ENCODE measurements at places on chromosomes 7 and 10.

- no peak for DNase-seq
These were observed 34.5 kb downstream of the EBF3 start for GRCh38 chr10:129929343-129930292.

DNA sequence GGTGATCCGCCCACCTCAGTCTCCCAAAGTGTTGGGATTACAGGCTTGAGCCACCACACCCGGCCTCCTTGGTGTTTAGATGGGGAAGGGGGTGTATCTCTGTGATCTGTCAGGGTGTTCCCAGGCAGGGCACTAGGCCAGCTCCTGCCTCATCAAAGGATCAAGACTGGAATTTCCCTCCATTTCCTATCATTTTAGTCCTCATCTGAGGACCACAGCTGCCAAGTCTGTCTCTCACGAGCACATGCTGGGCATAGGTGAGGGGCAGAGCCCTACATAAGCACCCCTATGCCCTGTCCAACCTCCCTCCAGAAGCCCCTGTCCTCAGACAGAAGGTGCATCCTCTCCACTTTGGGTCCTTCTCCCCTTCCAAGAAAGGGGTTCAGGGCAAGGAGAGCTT lies 19.5 kb downstream of the TRIM56 start:
- no peak for DNase-seq

- DNase-seq, result no peak
These were observed 450.7 kb downstream of the PARD3 start for GRCh38 chr10:34364253-34365037.

- no peak for DNase-seq
These were observed 58.9 kb upstream of the C10orf90 start for GRCh38 chr10:126729314-126729870.

- no peak for DNase-seq
These were observed 226.0 kb downstream of the SFMBT2 start for GRCh38 chr10:7184660-7185366.

- DNase-seq, result no peak
These were observed 260.3 kb downstream of the SORCS1 start for GRCh38 chr10:106904209-106904608.

DNA sequence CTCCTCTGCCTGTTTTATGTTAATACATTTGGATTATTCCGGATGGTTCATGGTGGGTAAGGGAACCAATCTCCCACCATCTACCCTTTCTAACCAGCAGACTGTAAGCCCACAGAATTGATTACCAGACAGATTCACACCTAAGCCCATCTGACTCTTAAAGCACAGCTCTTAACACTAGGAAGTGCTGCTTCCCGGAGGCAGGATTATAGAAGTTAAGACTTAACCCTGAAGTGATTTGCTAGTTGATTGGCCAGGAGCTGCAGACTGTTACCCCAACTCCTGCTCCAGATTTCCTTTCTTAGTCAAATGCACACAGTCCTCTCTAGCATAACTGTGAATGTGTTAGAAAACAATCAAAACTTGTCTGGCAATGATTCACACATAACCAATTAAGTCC lies 221.7 kb downstream of the CDK14 start:
- no peak for DNase-seq

GRCh38 chr10:15045380-15045779 lies 1.6 kb downstream of the OLAH start:
- no peak for DNase-seq

- DNase-seq, result no peak
These were observed 15.9 kb downstream of the NOS3 start for GRCh38 chr7:151006590-151007300.

DNA sequence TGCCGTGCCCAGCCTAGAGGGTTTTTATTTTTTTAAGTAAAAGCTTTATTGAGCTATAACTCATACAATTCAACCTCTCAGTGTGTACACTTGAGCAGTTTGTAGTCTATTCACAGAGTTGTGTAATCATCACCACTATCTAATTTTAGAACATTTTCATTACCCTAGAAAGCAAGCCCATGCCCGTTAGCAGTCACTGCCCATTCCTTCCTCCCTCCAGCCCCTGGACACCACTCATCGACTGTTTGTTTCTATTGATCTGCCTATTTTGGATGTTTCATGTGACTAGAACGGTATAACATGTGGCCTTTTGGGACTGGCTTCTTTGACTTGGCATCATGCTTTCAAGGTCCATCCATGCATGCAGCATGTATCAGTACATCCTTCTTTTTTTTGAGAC lies 25.7 kb upstream of the SEC61A2 start:
- DNase-seq, result no peak

DNA sequence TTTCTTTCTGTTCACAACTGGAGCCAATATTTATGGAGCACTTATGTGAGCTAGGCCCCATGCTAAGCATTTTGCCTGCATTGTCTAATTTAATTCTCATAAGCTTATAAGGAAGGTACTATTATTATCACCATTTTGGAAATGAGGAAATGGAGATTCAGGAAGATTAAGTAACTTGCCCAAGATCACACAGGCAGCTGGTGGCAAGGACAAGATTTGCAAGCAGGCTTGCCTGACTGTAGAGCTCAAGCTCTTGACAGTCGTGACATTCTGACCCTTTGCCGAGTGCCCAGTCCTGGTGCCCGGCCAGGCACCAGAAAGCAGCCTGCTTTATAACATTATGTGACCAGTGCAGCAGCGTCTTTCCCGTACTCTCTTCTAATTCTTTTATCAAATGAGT lies 38.2 kb downstream of the WNT2 start:
- no peak for DNase-seq

- no peak for DNase-seq
These were observed 51.9 kb downstream of the PLPP4 start for GRCh38 chr10:120508966-120509365.

DNA sequence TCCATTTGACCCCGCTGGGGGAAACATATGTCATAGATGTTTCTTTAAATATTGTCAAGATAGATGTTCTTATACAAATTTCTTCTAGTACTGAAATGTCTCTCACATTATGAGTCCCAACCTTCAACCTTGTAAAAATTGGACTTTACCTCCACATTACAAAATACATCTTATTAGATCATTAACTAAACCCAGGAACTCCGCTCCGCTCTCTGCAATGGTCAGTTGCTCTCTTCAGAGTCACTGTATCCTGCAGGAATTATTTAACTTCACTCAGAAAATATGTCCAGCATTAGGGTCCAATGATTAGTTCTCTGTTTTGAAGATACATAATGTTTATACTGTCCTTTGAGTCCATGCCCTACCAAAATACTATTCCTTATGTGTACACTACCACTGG lies 8.5 kb upstream of the AKR1D1 start:
- DNase-seq, result no peak

DNA sequence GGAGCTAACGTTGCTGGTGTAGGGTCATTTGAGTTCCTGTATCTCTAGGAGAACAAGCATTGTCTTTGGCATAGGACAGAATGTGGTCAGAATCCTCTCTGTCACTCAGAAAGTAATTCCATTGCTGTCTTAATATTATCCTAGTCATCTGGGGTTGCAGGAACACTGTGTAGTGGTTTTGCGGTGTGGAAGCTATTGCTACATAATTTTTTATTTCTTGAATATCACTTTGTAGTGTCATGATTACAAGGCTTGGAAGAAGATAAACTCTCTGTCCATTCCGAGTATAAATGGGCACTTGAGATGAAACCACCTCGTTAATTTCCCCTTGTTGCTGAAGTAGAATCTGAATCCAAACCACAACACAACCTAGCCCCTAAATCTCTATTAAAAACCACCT lies 919.2 kb downstream of the LRMDA start:
- DNase-seq, result no peak

- no peak for DNase-seq
These were observed 550.0 kb downstream of the REEP3 start for GRCh38 chr10:64071218-64071617.

DNA sequence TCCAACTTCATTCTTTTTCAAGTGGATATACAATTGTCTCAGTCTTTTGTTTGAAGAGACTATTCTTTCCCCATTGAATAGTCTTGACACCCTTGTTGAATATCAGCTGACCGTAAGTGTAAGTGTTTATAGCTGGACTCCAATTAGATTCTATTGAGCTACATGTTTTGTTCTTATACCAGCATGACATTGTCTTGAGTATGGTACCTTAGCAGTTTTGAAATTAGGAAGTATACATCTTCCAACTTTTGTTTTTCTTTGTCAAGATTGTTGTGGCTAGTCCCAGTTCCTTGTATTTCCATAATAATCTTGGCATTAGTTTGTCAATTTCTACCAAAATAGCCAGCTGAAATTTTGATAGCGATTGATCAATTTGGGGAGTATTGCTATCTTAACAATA lies 56.9 kb downstream of the MYL10 start:
- no peak for DNase-seq

DNA sequence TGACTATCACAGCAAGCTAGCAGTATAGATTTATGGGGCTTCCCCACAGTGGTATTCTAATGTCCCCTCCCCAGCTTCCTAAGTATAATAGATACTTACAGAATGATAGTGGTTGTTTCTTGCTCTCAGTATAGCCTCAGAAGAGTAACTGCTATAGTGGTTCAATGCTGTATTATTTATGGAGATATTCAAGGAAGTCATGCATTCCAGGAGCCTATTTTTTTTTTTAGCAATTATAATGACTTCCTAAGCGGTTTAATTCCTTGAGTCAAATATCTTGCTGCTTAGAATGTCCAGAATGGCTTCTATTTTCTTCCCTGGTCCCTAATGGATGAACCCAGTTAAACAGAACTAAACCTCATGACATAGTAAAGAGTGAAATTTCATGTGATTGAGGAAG lies 451.5 kb upstream of the SEMA3D start:
- no peak for DNase-seq

DNA sequence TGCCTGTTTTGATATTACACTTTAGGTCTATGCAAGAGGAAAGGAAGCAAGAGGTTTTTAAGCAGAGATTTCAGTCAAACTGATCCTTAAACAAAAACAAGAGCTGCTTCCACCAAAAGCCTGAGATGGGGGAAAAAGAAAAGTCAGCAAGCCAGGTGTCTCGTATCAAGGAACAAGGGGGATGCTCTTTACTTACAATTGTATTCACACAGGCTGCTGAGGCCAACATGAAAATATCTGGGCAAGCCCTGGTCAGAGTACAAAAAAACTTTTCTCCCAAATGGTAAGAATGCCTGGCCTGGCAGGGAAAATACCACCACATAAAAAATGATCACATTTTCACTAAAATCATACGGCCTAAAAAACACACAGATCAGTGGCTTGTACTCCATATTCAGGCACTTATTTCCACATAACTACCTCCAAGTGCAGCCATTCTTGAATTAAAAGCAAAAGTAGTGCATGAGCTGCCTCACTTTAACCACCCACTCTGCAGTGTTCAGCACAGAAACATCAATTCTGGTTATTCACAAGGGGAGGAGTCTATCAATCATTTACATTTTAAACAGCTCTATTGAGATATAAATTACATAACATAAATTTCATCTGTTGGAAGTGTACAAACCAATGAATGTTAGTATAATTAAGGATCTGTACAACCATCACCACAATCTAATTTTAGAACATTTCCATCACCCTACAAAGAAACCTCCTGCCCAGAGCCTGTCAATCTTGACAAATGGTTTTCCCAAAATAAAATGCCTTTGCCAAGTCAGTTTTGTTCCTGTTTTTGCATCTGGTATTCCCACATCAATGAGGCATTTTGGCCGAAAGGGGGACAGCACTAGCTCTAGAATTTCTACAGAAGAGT lies 70.2 kb downstream of the GRB10 start:
- no peak for DNase-seq

DNA sequence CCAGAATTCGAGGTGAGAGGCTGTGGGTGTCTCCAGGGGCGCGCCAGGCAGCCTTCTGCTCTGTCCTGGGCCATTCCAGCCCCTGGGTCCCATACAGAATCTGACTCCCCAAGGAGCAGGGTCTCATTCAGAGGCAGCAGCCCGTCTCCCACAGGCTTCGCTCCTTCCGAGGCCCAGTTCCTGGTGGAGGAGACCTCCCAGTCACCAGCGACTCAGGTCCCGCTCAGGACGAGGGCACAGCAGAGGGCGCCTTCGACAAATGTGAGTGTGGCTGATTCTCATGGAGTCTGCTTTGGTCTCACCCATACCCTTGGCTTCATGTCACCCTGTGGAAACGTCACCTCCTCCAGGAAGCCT lies 81.8 kb upstream of the GPR26 start:
- DNase-seq, result no peak

GRCh38 chr7:159126311-159127260 lies 18.1 kb downstream of the VIPR2 start:
- DNase-seq, result no peak

DNA sequence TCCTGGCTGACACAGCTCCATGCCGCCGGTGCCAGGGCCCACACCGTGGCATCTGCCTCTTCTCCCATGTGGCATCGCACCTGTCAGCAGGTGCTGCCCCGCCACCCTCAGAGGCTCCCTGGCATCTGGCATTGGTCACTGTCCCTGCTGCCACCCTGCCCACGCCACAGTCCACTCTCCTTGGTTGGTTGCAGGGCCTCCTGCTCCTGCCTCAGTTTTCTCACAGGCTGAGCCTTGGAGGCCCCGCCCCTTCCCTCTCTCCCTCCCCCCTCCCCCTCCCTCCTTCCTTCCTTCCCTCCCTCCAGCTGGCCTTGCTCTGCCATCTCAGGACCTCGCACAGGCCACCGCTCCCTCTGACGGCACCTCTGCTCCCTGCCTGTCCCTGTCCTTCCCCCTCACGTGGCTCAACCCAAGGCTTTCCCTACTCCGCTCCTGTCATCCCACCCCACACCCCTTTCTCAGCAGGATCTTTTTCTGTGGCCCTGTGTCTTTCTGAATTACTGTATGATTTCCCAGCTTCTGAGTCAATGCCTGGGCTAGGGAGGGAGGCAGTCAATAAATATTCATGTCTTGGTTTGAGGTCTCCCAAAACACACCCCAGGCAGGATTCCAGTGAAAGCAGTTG lies 87.4 kb downstream of the INPP5A start:
- no peak for DNase-seq

- DNase-seq, result no peak
These were observed 165.2 kb downstream of the FANK1 start for GRCh38 chr10:126061526-126061925.

- DNase-seq, result no peak
These were observed 5.3 kb downstream of the BMI1 start for GRCh38 chr10:22326145-22326702.

- DNase-seq, result no peak
These were observed 94.6 kb upstream of the RNF32 start for GRCh38 chr7:156545979-156546378.

- DNase-seq, result no peak
These were observed 151.5 kb downstream of the CSTF2T start for GRCh38 chr10:51547941-51548340.

GRCh38 chr10:1300218-1300617 lies 244.0 kb downstream of the WDR37 start:
- DNase-seq, result no peak

DNA sequence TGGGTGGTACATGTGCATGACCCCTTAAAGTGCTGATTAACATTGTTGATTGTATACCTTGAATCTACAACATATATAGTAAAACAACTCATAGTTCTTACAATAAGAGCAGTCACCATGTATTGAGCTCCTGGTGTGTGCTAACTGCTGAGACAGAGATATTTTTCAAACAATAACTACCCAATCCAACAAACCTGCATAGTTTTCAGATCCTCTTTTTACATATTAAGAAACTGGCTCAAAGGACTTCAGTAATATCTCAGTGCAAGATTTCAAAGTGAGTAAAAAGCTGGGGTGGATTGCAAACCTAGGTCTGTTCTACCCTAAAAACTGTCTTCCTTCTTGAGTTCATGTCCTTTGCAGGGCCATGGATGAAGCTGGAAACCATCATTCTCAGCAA lies 272.2 kb downstream of the SNX13 start:
- DNase-seq, result no peak

- no peak for DNase-seq
These were observed at the start of gene CYP2W1 for GRCh38 chr7:983004-983615. CYP2W1 (plus strand) TSS chr7:983181; CDS start chr7:983212, 31 bp downstream.
